NCI-H510A treated with DMSO at 0.1 percent for 48 hours (cell line): ENCODE measurements at places on chromosomes 13 and 19.

DNA sequence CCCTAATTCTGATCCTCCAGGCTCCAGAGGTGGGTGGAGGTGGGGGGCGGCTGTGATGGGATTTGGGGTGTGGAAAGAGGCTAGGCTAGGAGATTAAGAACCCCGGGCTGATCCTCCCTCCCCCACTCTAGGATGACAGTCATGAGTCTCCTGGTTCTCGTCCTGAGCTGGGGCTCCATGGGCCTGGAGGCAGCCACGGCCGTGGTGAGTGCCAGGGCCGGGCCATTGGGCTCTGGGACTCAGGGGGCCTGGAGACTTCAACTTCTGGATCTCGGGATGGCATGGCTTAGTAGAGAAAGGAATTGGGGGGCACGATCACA is 13.9 kb downstream of the TTYH1 start:
- no peak for DNase-seq

DNA sequence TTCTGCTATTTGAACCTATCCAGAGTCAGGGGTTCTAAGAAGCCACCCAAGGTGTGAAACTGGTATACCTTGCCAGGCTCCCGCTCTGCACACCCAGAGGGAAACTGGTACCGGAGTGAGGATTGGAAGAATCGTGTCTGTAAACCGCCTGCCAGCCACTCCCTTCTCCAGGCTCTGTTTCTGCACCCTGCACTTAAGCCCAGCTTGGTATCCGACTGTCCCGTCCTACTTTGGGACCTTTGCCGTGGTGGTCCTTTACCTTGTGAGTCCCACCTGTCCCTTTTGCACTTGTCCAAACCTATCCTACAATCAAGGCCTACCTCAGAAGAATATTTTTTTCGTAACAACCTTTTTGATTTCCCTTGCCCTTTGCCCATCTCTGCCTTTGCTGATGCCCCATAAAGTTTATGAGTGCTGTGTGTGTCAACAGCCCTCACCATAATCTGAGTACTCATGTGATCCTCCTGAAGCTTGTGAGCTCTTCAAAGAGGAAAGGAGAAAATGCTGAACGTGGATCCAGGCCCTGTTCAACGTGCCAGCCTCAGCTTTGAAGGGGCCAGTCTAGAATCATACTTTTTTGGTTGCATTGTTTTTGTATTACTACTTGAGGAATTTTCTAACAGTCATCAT is 44.7 kb downstream of the GARRE1 start:
- DNase-seq: peak; percentile 71

- DNase-seq: no peak
Measured at GRCh38 chr13:102402290-102402689, 442 bp upstream of the FGF14 start.

- DNase-seq: no peak
Measured at GRCh38 chr13:110400786-110401533, 93.9 kb downstream of the COL4A2 start.

GRCh38 chr13:26600343-26600742 is 42.9 kb downstream of the WASF3 start:
- no peak for DNase-seq

- no peak for DNase-seq
Measured at GRCh38 chr19:45484273-45484945, 12.4 kb downstream of the RTN2 start.

GRCh38 chr19:11948646-11949045 is 16.2 kb upstream of the ZNF763 start:
- no peak for DNase-seq

DNA sequence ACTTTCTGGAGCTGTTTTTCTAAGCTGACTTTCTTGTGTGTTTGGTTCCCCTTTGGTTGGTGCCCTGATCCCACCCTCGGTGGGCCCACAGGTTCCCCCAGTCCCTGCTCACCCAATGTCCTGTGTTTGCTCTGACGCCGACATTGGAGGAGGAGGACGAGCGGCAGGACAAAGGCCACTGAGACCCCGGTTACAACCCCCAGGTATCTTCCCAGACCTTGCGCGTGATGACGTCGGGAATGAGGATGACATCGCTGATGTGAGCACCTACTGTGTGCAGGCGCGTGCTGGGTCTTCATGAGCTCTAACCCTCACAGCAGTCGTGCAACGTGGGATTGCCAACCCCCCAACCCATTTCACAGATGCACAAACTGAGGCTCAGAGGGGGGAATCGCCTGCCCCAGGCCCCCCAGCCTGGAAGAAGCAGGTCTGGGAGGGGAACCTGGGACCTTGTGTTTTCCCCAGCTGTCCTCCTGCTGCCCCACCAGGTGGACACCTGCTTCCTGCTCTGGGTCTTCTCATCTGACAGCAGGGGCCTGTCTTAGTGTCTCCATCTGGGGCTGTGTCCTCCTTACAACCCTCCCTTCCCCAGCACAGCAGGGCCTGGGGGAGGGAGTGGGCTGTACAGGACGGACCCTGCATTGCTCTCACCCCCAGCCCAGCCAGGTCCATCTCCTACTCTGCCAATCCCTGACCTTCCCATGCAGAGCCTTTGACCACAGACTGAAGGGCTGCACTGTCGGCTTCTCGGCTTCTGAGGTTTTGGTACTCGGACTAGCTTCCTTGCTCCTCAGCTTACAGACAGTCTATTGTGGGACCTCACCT is 4.7 kb upstream of the LILRA6 start:
- no peak for DNase-seq

DNA sequence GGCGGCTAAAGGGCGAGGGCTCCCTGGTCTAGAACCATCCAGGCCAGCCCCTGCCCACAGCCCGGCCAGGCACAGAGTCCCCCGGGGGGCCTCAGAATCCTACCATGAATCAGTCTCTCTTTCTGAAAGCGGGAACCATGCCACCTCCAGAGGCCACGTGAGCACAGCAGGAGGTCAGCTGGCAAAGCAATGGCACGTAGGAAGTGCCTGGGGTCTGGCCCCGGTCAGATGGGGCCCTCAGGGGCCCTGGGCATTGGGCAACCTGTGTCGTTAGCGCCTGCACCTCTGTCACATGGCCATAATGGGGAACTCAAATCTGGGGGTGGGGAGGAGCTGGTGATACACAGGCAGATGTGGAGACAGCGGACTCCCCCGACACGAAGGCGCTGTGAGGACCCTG is 8.8 kb downstream of the MFSD12 start:
- DNase-seq: no peak
